ENCODE measurements at places on chromosomes 2 and 18.

GRCh38 chr18:26468931-26469340, 79.4 kb downstream of the KCTD1 start:
- DNase-seq, result peak; percentile 85

GRCh38 chr2:223414646-223415045, 187.5 kb downstream of the SCG2 start:
- DNase-seq, result no peak

DNA sequence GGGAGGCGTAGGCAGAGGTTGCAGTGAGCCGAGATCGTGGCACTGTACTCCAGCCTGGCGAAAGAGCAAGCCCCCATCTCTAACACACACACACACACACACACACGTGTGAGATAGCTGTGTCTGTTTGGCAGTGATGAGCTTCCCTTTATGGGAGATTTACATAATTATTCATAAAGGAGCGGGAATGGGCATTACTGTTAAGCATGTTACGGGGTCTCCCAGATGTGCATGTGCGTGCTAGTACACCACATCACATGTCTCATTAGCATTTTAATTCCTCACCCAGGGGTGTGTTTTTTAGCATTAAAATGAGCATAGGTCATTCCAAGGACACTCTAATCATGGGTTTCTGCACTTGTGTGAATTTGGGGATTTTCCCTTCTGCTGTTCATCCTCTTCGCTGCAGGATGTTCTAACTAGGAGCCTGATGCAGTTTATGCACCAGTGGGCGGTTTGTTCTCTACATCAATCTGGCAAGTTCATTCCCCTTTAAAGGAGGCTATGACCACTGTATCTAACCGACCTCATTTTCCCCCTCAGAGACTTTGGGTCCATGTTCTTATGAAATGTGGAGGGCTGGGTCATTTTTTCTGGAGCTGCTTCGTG, 1.0 kb upstream of the FAM178B start:
- no peak for DNase-seq

- no peak for DNase-seq
These were observed 8.4 kb downstream of the GRP start for GRCh38 chr18:59228351-59228750.

GRCh38 chr2:149735237-149735958, 147.8 kb upstream of the MMADHC start:
- no peak for DNase-seq

DNA sequence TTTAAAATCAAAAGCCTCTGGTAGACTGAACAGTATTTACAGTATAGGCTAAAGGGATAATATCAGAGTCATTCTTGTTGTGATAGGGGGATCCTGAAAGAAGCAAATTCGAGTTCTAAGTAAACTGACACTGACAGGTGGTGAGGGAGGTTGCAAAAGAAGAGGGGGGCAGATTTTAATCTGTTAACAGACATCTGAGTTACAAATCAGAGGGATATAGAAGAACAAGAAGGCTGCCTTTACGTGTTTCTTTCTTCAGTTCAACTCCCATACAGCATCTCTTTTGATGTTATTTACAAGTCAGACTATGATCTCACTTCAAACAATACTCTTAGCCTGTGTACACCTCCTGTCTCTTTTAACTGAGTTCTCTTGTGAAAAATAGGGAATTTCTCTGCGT, 16.3 kb upstream of the ITGA4 start:
- no peak for DNase-seq

DNA sequence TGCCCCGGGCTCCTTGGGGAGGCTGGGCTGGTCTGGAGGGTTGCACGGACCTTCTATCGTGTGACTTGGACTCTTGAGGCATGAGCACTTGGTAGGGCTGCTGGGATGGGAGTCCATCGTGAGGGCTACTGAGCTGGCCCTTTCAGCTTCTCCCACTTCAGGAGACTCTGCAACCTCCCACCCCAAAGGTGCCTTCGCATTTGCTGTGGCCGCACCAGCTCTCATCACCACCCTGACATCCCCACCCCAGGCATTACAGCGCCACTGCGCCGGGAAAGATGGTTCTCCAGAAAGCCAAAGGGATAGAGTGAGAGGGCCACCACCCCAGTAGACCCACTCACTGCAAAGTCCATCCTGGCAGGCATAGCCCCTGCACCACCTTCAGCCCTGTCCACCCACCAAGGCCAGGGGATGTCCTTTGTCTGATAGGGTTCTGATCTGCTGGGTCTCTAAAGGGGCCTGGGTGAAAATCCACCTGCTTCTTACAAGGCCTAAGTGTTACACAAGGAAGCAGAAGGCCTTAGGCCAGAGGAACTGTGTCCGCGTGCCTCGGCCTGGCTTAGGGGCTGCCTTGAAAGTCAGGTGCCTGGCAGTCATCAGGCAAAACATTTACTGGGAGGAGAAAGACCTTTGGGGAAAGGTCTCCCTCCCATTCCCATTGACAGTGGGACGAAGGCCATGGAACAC, 5.1 kb downstream of the EHD3 start:
- DNase-seq, result no peak

- DNase-seq, result peak; percentile 65
These were observed 39.1 kb upstream of the ALPP start for GRCh38 chr2:232339121-232340081.

GRCh38 chr2:235719146-235719942, 225.5 kb downstream of the AGAP1 start:
- no peak for DNase-seq

- no peak for DNase-seq
These were observed 266.4 kb downstream of the THSD7B start for GRCh38 chr2:137031731-137032130.

- DNase-seq, result no peak
These were observed 14.7 kb upstream of the METAP1D start for GRCh38 chr2:171985076-171985475.

GRCh38 chr2:109683452-109683851, 69.3 kb downstream of the SOWAHC start:
- no peak for DNase-seq

- no peak for DNase-seq
These were observed 907.0 kb downstream of the EPHA4 start for GRCh38 chr2:220665108-220665471.

- no peak for DNase-seq
These were observed 482.7 kb upstream of the SETBP1 start for GRCh38 chr18:44197832-44198611.

GRCh38 chr2:7627583-7627982, 710.4 kb downstream of the RNF144A start:
- no peak for DNase-seq
